Endothelial cell of umbilical vein (primary cell): ENCODE measurements at places on chromosomes 7 and 10.

DNA sequence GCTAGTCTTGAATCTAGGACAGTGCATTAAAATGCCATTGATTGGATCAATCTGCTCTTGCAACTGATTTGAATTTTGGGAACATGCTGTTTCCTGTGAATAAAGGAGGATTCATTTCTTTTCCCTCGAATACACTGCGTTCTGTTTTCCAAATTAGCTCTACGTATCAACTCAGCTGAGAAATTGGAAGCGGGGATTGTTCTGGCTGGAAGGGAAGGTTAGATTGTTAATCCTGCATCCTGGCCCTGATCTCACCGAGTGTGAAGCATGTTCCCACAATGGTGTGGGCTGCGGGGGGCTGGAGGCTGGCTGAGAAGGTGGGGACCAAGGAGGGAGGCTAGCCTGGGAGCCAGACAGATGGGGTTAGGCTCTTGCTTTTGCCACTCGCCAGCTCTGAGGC is 17.6 kb downstream of the HTRA1 start:
- DNase-seq: no peak

DNA sequence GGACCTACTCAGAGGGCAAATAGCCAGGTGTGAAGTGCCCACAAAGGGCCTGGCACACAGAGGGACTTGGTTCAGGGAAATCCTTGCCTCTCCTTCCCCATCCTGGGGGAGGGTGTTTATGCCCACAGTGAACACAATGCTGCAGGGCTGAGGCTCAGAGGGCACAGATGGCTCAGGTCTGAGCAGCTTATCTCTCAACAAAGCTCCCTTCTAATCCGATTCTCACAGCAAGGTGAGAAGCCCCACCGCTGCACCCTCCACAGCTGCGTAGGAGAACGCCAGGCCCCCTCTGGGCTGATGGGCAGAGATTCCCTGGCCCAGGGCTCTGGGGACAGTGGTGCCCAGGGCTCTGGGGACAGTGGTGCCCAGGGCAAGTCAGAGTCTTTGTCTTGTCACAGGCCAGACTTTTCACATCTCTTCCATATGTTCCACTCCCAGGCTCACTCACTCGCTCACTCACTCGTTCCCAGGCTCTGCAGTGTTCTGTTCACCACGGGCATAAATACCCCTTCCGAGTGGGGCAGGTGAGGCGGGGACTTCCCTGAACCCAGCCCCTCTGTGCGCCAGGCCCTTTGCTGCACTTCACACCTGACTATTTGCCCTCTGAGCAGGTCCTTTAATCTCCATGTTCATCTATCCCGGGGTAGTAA is 8.7 kb upstream of the CDHR1 start:
- DNase-seq: no peak

DNA sequence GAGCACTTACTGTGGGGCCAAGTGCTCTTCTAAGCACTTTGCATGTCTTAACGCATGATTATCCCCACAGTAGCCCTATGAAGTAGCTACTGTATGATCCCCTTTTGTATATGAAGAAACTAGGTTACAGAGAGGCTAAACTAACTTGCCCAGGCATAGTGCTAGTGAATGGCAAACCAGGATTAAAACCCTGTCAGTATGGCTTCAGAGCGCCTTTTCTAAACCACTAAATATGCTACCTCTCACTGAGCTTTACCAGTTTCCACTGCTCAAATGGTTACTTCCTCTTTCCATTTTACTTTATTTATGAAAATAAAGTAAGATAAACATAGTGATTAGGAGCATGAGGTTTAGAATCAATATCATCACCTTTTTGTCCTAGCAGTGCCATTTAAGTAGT is 73.6 kb downstream of the PODXL start:
- DNase-seq: no peak

GRCh38 chr10:49478819-49479218 is 60.1 kb downstream of the ERCC6 start:
- no peak for DNase-seq

GRCh38 chr7:27165996-27166530 is 726 bp upstream of the HOXA9 start:
- no peak for DNase-seq

GRCh38 chr10:62527019-62527827 is 153.1 kb downstream of the ZNF365 start:
- no peak for DNase-seq

- no peak for DNase-seq
These were observed 227.2 kb downstream of the MTERF1 start for GRCh38 chr7:91653286-91653685.

- DNase-seq: no peak
These were observed 287.3 kb downstream of the SDK1 start for GRCh38 chr7:3588341-3588740.

GRCh38 chr10:122097935-122098334 is 109.0 kb downstream of the TACC2 start:
- no peak for DNase-seq

DNA sequence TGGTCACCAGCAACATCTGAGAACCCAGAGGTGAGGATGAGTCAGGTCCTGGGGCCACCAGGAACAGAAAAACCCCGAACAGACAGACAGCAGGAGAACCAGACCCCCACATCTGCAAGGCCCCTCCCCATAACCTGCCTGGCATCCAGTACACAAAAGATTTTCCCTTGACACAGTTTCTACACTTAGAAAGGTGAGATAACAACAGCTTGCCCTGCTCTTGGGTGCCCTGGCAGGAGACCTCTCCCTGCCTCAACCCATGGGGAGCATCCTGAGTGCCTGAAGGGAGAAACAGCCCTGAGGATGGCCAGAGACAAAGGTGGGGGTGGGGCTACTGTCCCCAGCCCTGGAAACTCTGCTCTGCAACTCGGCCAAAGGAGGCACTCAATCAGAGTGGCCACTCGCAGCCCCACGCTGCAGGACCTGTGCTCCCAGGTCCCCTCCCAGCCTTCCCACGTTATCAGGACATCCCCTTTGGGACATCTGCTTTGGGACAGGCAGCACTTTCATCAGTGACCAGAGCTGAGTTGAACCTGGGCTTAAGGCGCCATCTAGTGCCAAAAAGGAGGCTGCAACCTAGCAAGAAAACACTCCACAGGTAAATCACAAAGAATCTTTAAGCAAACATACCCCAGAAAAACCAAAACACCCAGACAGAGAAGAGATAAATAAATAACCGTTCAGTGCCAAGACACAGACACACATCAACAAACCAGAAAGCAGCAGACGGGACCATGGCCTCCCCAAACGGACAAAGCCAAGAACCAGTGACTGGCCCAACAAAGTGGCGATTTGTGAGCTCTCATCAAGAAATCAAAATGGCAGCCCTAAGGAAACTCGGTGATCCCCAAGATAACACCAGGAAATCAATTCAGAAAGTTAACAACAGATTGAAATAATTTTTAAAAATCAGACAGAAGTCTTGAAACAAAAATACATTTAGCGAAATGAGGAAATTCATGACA is 233.7 kb downstream of the PTPRN2 start:
- no peak for DNase-seq

DNA sequence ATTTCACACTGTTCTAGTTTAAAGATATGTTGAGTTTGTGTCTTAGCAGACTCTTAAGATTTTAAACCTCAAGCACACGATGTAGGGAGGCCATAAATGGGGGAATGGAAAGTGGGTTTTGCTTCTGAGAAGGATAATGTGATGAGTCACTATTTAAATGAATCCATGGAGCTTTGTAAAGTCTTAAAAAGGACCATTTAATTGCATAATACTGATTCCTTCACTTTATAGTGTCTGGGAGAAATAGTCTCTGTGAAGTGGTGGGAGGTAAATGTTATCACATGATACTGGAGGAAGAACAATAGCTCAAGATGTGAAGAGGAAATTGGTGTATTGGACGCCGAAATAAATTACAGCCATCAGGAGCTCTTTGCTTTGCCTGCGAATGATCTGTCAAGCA is 84.0 kb upstream of the MYO3A start:
- no peak for DNase-seq
